Stimulated activated CD8-positive, alpha-beta memory T cell treated with anti-CD3 and anti-CD28 coated beads, Interleukin-4, amount 100 ng/mL, for 1 hour (primary cell): ENCODE measurements at places on chromosomes 2 and 18.

DNA sequence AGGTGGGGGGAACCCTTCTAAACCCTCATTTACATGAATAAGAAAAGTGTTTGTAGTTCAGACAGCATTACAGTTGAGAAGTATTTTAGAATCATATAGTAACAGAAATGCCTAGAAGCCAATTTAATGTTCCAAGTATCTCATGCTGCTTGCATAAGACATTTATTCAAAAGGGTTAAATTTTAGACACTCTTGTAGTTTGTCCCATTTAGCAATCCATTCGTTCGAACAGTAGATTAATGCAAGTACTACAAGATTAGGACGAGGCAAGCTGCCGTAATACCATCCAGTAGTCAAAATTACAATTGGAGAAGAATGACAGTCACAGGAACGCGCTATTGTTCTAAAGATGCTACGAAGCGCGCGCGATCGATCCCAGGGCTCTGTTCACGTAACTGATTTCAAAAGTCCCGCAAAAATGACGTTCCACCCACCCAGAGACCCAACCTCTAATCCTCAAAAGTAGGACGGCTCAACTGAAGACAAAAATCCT, 1.2 kb downstream of the TMEM237 start:
- DNase-seq: no peak

GRCh38 chr18:42745931-42746330, 369.6 kb downstream of the RIT2 start:
- no peak for DNase-seq

DNA sequence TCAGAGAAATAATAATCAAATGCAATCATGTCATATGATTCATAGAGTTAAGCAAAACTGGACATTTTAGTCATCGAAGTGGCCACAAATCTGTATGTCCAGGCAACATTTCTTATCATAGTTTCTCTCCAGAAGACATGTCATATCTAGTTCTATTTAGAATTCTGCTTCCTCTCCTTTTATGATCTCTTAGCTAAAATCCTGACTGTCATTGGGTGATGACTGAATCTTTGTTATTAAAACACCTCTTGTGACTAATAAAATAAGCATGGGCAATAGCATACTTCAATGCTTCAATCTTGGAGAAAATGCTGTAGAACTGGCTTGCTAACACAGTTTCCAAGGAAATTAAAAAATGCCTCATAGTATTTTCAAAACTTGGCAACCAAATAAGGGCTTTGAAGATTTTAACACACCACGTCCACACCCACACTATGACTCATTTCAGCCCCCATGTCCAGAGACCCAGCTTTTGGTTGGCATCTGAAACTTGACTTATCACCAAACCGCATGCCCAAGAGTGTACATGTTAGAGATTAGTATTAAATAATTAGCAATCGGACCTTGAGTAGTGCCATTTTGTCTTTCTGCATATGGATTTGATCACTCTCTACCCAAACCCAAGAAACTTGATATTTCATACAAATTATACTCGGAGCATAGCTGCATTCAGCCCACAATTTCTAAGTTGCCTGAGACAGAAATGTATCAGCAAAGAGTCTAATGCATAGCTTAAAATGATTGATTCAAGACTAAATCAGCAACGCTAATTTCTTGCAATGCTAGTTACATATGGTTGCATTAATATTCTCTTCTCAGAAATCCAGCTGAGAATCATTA, 106.5 kb upstream of the ETAA1 start:
- DNase-seq: no peak

GRCh38 chr2:176613323-176613987, 344.2 kb downstream of the MTX2 start:
- no peak for DNase-seq

DNA sequence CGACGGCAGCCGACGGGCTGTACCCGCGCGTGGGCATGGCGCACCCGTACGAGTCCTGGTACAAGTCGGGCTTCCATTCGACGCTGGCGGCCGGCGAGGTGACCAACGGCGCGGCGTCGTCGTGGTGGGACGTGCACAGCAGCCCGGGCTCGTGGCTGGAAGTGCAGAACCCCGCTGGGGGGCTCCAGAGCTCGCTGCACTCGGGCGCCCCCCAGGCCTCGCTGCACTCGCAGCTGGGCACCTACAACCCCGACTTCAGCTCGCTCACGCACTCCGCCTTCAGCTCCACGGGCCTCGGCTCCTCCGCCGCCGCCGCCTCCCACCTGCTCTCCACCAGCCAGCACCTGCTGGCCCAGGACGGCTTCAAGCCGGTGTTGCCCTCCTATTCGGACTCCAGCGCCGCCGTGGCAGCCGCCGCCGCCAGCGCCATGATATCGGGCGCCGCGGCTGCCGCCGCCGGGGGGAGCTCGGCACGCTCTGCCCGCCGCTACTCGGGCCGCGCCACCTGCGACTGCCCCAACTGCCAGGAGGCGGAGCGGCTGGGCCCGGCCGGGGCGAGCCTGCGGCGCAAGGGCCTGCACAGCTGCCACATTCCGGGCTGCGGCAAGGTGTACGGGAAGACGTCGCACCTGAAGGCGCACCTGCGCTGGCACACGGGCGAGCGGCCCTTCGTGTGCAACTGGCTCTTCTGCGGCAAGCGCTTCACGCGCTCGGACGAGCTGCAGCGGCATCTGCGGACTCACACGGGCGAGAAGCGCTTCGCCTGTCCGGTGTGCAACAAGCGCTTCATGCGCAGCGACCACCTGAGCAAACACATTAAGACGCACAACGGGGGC, 2.0 kb downstream of the SP9 start:
- no peak for DNase-seq

- no peak for DNase-seq
These were observed 63.9 kb downstream of the TMEM131 start for GRCh38 chr2:97931858-97932225.

- no peak for DNase-seq
These were observed 148.5 kb downstream of the TMEM200C start for GRCh38 chr18:5746844-5747243.

GRCh38 chr2:23900541-23901322, 26.2 kb downstream of the ATAD2B start:
- DNase-seq: no peak

- DNase-seq: no peak
These were observed 25.9 kb downstream of the CD8A start for GRCh38 chr2:86764661-86765309.

DNA sequence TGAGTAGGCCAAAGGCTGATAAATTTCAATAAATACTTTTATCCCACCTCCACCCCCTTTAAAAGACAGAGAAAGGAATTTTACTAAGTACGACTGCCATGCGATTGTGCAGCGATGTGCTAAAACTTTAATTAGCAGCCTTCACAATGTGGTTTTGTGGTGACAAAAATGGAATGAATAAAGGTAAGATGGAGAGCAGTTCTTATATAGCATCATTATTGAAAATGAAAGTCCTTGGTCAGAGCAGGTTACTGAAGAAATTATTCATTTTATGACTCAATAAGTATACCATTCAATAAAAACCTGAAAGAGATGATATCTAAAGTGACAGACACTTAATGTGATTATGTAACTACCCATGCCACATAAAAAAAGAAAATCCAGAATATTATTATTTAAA, 33.2 kb upstream of the MTIF2 start:
- no peak for DNase-seq

DNA sequence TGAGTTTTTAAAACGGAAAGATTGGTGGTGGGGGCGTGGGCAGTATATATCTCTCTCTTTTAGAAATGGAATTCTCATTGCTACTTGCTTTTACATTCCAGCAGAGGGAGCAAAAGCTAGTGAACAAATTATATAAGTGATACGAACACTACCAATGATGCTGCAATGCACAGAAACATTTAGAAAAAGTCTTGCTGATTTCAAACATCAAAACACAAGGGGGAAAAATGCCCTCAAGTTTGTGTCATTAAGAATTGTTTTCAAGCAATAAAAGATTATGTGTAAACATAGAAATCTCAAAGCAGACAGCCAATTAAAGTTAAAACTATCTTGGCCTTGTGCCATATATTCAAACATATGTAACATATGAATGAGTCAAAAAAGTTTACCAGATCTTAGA, 296.3 kb upstream of the KCNJ3 start:
- DNase-seq: no peak

- DNase-seq: no peak
These were observed 68.9 kb upstream of the THSD7B start for GRCh38 chr2:136696438-136696837.

- DNase-seq: no peak
These were observed 219.6 kb upstream of the ID2 start for GRCh38 chr2:8462280-8462679.

DNA sequence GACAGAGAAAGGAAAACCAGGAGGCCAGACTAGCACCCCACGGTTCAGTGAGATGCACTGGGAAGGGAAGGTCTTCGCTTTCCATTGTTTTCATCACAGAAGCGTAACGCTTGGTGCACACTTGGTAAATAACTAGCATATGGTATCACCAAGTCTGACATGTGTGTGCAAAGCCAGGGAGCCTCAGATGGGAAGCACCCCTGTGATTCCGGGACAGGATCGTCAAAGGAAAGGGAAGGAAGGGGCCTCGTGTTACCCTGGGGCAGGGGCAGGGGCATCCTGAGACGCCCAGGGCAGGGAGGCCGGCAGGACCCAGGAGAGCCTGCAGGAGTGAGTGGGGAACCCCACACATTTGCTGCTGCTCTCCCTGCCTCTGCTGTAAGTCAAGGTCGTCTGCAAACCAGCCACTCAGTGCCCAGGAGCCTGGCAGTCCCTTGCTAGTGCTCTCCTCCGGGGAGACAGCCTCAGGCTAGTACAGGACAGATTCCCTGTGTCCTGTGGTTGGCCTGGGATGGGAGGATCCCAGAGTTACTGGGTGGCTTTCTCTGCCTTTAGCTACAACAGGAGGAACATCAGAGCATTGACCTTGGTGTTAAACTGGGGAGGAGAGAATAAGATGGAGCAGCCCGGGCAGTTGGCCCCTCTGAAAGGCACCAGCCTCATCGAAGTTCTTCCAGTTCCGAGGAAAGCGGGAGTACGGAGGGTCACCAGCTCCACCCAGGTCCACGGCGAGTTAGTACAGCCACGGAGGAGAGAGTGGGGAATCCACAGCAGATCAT, 192.5 kb downstream of the NDUFA10 start:
- no peak for DNase-seq

DNA sequence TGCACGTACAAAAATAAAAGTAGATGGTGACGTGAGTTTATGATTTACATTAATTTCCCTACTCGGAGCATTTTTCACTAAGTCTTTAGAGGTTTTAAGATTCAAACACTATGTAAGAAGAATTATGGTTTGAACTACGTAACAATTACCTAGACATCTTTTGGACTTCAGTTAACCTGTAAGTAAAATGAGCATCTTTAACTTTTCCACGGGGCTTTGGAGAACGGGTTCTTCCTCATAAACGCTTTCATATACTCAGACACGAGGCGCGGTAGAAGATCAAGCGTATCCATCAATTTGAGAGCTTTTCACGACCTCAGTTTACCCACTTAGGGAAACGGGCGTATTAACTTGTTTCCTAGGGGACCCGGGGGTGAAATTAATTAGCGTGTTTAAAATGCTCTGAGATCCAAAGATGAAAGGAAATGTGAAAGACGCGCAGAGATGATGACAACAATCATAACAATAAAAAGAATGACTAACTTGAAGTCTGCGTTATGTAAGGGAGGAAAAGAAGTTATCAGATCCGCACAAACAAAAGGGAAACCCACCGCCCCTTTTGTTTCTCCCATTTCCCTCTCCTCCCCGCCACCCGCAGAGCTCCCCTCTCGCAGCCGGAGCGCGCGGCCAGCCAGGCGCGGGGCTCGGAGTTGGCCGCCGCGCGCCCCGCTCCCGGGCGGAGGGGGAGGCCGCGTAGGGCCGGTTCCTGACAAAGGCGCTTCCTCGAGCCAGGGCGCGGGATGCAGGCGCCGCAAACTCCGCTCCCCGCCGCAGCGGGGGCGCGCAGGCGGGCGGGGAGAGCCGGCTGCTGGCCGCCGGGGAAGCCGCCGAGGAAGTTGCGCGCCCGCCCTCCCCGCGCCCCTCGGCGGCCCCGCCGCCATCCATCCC, 807 bp downstream of the PELI1 start:
- no peak for DNase-seq

DNA sequence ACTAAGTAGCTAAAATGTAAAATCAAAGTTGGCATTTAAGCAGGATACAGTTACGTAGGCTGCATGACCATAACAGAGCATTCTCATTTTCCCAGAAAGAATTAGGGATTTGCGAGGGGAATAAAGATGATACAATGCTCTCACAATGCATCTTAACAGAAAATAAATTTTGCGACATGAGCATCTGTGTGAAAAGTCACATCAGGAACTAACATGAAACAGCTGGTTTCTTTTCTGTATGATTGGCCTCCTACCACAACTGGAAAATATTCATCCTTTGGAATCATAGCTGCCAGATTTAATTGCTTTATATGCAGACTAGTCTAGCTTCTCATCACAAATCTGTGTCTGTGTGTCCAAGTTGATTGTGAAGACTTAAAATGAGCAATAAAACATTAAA, 66.0 kb downstream of the KCTD18 start:
- DNase-seq: no peak
